ENCODE measurements at places on chromosomes 11 and 22.

GRCh38 chr11:126080161-126080941 lies 17.7 kb upstream of the CDON start:
- DNase-seq, result no peak

- no peak for DNase-seq
These were observed 81.2 kb downstream of the EXT2 start for GRCh38 chr11:44176546-44177213.

GRCh38 chr11:86699040-86699791 lies 26.8 kb upstream of the ME3 start:
- no peak for DNase-seq

DNA sequence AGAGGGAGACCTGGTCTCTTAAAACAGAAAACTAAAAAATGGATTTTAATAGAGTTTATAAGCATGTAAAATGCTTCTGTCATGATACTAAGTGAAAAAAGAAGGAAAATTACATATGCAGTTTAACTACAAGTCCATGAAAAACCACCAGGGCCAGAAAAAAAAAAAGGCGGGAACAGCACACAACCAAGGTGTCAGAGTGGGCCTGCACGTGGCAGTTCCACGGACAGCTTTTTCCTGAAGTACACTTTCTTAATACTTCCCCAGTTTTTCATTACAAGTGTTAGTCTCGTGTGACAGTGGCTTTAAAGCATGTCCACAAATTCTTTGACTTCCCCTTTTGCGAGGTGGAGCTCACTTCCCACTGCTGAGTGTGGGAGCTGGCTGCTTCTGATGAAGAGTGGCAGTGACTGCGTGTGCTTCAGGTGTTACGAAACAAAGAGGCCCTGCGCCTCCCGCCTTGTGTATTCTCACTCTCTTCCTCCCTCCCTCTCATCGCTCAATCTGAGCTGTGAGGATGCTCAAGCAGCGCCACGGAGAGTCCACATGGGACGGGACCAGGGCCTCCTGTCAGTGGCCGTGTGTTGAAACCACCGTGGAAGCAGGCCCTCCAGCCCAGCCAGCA lies 16.4 kb downstream of the PPM1F start:
- no peak for DNase-seq

- DNase-seq, result no peak
These were observed 199.5 kb downstream of the AASDHPPT start for GRCh38 chr11:106276859-106277436.

DNA sequence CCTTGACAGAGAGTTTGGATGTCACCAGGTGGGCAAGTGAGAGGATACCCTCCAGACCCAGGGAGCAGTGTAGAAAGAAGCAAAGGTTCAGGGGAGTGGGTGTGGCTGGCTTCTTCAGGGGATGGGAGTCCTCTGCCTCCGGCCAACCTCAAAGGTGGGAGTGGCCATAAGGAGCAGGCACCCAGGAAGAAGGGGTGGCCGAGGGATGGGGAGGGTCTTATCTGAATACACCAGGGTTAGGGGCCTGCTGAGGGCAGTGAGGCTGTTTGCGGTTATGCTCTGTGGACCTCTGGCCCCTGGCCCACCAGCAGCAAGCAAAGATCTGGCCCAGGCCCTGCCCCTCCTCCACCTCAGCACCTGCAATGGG lies 6.2 kb downstream of the NFAM1 start:
- DNase-seq, result no peak

DNA sequence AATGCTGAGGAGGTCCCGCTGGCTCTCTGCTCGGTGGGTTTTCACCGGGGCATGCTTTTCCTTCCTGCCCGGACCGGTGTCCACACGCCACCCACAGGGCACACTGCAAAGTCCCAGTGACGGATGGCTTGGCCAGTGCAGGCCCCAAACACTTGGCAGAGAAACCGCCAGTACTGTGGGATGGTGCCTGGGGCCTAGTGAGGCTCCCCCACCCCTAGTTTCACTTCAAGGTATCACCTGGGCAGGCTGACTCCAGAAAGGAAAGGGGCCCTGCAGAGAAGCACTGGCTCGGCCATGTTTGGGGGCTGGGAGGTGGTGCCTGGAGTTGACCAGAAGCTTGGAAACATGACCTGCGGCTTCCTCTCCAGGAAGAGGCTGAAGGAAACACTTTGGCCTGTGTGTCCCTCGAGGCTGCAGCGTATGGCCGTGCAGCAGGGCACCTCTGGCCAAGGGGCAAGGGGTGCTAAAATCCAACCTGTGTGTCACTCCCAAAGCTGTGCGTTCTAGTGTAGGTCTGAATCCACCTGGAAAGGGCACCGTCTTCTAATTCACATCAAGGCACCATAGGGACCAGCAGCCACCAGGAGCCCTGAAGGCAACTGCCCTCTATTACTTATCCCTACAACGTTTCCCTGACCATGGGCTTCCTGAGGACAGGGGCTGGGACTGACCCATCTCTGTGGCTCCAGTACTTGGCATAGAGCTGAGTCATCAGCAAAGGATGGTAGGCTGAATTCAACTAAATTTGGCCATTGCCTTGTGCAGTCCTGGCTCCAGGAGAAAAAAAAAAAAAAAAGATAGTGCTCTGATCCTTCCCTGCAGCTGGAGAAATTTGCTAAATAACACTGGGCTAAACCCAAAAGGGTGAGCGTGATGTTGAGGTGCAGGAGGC lies 22.6 kb downstream of the TPBGL start:
- no peak for DNase-seq

- no peak for DNase-seq
These were observed 3.9 kb downstream of the SLC25A22 start for GRCh38 chr11:794013-794765.

DNA sequence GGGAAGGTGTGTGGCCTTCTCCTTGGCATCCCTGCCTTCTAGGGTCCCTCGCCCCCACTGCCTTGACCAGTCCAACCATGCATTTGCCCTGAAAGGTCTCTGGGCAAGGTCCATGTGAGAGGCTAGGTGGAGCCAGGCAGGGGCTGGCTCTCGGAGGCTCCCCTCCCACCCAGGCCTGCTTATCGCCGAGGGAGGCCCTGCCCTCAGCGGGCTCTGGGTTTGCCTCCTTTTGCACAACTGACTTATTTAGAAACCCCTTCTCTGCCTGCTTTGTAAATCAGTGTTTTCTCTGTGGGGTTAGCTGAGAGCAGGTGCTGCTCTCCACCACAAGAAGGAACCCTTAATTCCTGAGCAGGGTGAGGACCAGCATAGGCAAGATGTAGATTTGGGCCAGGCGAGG lies 47.7 kb downstream of the CD82 start:
- DNase-seq, result no peak

- no peak for DNase-seq
These were observed 63.7 kb downstream of the RAB30 start for GRCh38 chr11:83007909-83008580.

DNA sequence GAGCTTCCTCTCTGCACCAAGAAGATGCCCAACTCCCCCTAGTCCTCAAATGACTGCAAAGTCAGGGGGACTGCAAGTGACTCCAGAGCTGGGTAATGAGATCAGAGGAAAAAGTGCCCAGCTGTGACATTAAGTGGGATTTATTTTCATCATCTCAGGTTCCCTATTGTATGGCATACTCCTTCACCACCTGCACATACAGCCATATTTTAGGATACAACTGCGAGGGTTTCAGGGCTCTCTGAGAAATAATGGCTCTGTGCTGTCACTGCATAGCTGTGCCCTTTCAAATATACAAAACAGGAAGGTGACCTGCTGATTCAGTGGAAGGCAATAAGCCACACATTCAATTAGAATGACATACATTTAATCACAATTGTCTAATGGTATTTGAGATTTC lies 45.6 kb upstream of the PLET1 start:
- DNase-seq, result no peak

GRCh38 chr11:105573091-105573490 lies 36.8 kb upstream of the GRIA4 start:
- DNase-seq, result no peak

- no peak for DNase-seq
These were observed 64.0 kb downstream of the SOX6 start for GRCh38 chr11:16292167-16292859.

DNA sequence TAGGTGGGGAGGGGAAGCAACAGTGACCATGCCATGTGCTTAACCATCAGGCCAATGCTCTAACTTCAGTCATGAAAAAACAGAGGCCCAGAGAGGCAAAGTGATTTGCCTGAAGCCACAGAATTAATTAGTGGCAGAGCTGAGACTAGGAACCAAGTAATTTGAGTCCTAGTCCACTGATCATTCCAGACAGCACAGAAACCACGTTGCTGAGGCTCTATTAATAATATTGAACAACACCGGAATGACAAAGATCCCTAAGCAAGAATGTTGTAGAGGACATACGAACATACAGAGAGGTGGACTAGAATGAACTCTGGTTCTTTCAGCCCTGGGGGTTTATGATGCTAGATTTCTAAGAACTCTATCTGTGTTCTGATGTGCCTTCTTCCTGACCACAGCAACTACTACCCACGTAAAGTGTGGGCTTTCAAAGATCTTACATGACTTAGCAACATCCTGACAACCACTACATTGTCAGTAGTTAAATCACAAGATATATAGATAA lies 92.3 kb downstream of the GAB2 start:
- DNase-seq, result no peak

DNA sequence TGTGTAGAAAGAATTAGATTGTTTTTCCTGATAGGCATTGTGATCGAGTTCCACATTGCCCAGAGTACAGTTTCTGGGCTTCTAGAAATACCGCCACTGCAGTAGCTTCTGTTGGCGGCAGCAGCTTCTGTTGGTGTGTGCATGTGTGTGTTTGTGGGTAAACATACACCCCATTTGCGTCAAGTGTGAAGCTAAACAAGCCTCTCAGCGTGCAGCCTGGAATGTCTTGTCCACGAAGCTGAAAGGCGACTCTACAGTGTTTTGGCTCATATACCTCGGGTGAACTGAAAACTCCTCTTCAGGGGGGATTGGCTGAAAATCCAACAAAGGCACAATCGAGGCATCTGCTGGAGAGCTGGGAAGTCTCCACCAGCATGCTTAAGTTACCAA lies 112.0 kb upstream of the E2F8 start:
- DNase-seq, result no peak

GRCh38 chr22:39688186-39688785 lies 117.7 kb downstream of the CACNA1I start:
- DNase-seq, result no peak

GRCh38 chr22:47367107-47367690 lies 604.7 kb downstream of the TBC1D22A start:
- DNase-seq, result no peak

DNA sequence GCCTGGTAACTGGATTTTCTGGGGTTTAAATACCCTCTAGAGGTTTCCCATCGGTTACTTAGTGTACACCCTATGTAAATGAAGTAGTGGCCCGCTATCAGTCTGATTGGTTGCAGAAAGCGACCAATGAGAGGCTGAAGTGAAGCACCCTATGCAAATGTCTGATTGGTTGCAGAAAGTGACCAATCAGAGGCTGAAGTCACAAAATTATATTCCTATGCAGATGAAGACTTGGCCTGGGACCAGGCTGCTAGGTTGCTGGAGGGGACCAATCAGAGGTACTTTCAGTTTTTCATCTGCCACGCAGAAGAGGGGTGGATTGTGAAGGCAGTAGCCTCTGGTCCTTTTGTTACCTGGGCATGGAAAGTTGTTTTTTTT lies 134.8 kb downstream of the TBC1D22A start:
- DNase-seq, result no peak

DNA sequence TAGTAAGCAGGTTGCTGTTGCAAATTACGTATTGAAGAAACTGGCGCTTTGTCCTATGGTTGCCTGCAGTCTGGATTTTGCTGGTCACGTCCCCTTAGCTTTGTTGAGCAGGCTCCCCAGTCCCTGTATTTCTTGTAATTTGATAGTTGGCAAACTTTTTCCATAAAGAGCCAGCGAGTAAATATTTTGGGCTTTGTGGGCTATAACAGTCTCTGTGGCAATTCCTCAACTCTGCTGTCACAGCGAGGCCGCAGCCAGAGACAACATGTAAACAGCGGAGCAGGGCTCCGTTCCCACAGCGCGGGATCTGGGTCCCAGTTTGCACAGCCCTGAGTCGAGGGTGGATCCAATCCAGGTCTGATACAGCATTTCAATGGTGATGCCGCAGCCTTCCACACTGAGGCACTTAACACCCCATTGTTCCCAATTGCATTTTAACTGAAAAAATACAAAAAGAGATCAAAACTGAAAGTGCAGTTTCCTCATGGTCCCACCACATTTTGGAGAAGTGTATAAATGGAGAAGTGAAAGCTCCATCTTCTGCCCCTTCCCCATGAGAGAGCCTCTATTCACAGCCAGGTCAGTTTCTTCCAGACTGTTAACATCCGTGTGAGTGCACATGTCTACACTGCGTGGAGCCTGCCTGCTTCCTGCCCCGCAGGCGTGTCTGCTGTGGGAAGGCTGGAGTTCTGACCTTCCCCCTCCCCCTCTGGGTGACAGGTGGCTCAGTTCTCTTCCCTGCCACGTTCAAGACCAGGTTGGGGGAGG lies 89.1 kb downstream of the RPS6KA4 start:
- no peak for DNase-seq

- DNase-seq, result no peak
These were observed 476 bp upstream of the BARX2 start for GRCh38 chr11:129374993-129375750.

DNA sequence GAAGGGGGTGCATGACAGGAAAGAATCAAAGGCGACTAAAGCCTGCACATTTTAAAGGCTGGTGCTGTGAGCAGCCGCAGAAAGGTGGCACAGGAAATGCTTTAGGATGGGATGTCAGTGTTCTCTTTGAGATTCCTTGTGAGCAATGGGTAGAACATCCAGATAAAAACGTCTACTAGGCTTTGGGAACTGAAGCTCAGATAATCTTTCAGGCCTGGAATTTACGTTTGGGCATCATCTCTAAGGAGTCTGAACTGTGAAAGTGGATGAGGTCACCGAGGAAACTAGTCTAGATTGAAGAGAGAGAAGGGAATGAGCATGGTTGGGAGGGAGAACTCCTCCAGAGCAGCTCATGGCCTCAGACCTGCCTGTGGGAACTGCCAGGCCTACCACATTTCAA lies 65.7 kb downstream of the FLI1 start:
- no peak for DNase-seq

DNA sequence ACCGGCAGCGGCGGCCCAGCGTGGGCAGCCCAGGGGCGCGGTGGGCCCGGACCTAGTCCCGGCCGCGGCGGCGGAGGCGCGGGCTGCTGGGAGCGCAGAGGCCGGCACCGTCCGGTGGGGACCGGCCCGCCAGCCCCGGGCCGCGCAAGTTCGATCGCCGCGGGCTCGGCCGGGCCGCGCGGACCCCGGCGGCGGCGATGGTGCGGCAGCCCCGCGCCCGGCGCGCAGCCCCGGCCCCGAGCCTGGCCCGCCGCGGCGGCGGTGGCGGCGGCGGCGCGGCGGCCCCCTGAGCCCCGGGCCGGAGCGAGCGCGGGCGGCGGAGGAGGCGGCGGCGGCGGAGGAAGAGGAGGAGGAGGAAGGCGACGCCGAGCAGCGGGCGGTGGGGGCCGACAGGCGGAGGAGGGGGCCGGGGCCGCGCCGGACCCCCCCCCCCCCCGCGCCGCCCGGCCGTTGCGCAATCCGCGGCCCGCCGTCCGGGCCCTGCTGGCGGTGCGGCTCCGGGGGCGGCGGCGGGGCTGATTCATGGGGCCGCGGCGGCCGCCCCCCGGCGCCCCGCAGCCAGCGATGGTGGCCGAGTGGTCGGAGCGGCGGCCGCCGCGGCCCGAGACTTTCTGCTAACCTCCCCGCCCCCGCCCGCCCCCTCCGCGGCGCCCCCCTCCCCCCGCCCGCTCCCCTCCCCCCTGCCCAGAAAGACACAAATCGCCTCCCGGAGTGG lies 1251.9 kb downstream of the BRD1 start:
- no peak for DNase-seq

All from stimulated activated CD4-positive, alpha-beta T cell treated with anti-CD3 and anti-CD28 coated beads, Interleukin-1b, Interleukin-23, amount 100 ng/mL, for 4 hours (primary cell).